Glutamatergic neuron (in vitro differentiated cells): ENCODE measurements at places on chromosomes 3 and 15.

GRCh38 chr15:59556380-59556779 is 55.2 kb upstream of the GCNT3 start:
- no peak for DNase-seq

DNA sequence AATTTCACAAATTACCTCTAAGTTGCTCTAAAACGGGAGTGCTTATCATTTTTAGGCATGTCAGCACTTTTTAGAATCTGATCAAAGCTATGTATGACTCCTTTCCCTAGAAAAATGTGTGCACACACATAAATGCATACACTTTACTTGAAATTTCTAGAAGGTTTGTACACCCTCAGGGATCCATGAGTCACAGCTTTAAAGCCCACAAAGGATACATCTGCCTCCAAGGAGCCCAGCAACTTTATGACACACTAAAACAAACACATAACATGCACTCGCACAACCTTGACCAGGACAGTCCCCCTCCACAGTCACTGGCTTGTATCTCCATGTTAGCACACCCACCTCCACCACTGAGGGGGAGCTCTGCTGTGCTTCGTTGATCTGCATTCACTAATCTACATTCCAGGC is 722.0 kb upstream of the CFAP20DC start:
- DNase-seq: no peak

DNA sequence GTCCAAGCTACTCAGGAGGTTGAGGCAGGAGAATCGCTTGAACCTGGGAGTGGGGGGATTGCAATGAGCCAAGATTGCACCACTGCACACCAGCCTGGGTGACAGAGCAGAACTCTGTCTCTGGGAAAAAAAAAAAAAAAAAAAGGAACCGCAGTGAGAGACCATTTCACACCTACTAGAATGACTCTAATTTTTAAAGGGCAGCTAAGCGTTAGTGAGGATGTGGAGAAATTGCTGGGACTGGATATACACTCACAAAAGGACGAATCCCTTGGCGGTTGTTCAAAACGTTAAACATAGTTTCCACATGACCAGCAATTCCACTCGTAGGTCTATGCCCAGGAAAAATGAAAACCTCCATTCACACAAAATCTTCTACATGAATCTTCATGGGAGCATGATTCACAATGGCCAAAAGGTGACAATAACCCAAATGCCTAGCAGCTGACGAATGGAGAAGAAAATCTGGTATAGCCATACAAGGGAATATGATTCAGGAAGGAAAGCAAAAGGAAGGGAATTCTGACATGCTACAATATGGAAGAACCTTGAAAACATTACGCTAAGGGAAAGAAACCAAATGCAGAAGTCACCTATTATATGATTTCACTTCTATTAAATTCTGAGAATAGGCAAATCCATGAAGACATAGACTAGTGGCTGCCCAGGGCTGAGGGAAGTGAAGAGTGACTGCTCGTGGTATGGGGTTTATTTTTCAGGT is 127.0 kb downstream of the CHSY1 start:
- DNase-seq: no peak

GRCh38 chr3:143809121-143809621 is 39.1 kb downstream of the SLC9A9 start:
- no peak for DNase-seq
